ENCODE measurements at places on chromosomes 1 and 21.

- no peak for DNase-seq
Observed at GRCh38 chr1:229064320-229065168, 206.4 kb upstream of the RAB4A start.

DNA sequence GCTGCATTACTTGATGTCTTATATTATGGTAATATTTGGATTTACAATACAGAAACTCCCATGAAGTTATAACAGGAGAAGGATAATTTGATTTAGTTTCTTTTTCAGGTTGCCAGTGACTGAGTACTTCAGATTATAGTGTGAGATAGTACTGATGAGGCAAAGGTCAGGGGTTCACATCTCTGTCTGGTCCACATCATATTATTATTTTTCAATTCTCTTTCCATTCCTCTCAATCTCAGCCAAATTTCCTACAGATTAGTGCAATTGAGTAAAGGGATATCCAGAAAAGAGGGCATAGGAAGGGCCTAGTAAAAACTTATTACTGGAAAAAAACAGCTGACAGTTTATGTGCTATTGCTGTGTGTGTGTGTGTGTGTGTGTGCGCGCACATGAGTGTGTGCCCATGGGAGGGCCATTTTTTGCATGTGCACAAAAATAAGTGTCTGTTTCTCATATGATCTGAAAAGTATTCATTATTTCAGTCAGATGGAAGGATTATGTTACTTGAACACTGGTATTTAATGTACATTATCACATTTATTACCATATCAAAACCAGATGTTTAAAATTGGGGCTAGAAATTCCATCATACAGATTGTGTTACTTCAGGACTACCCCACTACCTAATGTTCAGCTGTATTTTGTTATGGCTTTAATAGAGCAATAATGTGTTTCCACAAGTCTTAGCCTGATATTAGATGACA is 78.3 kb upstream of the KCNK2 start:
- DNase-seq: no peak

DNA sequence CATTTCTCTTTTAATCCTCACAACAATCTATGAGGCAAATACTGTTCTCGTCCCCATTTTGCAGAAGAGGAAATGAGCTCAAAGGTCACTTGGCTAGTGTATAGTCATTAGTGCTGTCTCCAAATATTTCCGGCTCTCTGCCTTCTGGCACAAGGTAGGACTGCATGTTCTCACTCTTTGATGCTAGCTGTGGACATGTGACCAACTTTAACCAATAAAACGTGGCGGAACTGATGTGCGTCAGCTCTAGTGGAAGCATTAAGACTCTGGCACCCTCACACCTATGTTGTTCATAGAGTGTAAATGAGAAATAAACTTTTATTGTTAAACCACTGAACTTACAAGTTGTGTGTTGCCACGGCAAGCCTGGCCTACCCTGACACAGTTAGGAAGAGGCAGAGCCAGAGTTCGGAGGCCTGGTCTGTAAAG is 5.0 kb upstream of the KIF21B start:
- DNase-seq: no peak

DNA sequence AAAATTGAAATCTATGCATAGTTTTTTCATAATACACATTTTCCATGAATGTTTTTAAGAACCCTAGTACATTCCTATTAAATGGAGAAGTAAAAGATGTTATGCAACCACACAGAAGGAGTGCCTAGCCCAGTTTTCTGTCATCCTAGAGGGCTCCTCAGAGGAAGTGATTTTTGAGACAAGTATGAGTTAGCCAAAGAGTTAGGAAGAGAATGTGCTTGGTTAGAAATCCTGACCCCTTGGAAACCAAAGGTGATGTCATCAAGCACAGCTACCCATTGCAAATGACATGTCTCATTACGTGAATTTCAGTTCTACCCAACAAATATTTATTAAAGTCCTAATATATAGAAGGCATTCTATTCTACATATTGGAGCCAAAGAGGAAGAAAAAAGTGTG is 88.9 kb upstream of the TNFSF4 start:
- no peak for DNase-seq

All from T-helper 1 cell (primary cell).